GM12878 (cell line): ENCODE measurements at places on chromosomes 2 and 18. TPM values are rescaled to one million over a fixed set of nuclear protein-coding genes. Genes with fewer than 3 reads are reported as not detected.
A peak's percentile ranks its signal among the peaks of the same experiment; 100 is the strongest.

GRCh38 chr2:228771774-228772173 is 499.3 kb downstream of the PID1 start:
- no peak overlapping the region for H3K27ac ChIP-seq
- no peaks in the 10 kb centered on the region for H3K27me3 ChIP-seq
- H3K36me3 ChIP-seq: no peaks in the 10 kb centered on the region
- H3K4me1 ChIP-seq: no peaks in the 10 kb centered on the region
- H3K4me3 ChIP-seq: no peak overlapping the region

The ZFP36L2 gene
- 58.0 and 64.9 TPM in 2 replicates for total RNA-seq

GRCh38 chr2:233544200-233544610 is 22.4 kb downstream of the USP40 start:
- H3K36me3 ChIP-seq: peaks cover 3% of the 10 kb centered on the region
- no peak overlapping the region for H3K4me3 ChIP-seq
- no peak for DNase-seq
- H3K4me1 ChIP-seq: no peaks in the 10 kb centered on the region
- no peak overlapping the region for H3K27ac ChIP-seq

DNA sequence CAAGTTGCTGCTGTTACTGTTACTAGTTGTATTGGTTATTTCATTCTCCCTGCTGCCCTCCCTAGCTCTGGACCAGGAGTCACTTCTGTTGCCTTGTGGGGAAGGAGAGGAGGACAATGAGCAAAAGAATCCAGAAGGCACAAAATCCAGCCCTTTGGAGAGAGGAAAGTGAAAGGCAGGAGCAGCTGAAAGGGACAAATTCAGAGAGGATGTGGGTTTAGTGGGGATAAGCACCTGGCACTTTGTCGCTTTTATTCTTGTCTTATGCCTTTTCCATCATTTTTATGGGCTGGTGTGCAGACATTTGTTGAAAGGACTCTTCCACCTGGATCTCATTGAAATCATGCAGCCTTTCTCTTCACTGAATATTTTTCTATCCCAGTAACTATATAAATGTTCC is 24.3 kb upstream of the LTBP1 start:
- H3K4me3 ChIP-seq: no peak overlapping the region
- H3K4me1 ChIP-seq: no peaks in the 10 kb centered on the region
- no peaks in the 10 kb centered on the region for H3K36me3 ChIP-seq

The GPAT2 gene
- total RNA-seq: not detected in 2 replicates

DNA sequence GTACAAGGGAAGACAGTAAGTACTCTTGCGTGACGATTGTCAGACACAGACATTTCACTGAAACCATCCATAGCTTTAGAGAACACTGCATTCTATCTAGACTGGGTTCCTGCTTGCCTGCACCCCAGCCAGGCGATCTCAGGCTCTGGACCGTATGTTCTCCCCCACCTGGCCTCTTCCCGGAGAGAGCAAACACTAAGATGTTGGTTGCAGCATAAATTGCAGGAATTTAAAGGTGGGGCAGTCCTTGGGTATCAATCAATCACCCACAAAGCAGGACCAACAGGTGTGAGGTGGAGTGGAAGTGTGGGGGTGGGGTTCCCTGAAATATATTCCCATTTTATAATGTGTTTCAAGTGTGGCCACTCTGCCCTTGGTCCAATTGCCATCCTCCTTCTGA is 103.6 kb upstream of the TGFA start:
- no peaks in the 10 kb centered on the region for H3K36me3 ChIP-seq
- DNase-seq: no peak
- no peaks in the 10 kb centered on the region for H3K4me1 ChIP-seq

DNA sequence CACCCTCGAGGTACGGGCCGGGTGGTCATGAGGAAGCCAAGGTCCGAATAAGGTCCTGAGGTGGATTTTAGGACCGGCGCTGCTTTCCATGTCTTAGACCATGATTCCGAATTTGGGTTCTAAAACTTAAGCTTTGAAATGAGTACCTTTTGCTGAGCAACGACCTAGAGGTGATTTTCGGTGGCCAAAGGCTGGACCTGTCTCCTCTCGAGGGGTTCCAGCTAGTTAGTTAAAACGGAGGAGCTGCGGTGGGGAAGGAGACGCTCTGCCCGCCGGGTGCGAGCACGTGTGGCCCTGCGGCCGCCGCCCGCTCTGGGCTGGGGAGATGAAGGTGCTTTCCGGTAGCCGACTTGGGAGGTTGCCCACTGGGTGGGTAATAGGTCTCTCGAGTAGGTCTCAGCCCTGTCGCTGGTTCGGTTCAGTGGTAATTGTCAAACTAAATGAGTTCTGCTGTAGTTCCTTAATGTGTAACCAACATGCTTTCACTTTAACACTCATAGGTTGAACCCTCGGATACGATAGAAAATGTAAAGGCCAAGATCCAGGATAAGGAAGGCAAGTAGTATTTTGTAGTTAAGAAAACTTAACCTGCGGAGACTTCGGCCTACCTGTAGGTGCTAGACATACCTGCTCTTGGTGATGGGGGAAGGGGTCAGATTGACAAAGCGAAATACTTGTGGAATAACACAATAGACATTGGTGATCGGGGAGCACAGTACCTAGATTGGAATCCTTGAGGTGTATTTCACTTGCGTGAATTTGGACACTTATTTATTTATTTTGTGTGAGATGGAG is 572 bp downstream of the RPS27A start:
- H3K27ac ChIP-seq: peak overlapping the region; percentile 98
- peak overlapping the region; percentile 93 for H3K4me3 ChIP-seq
- H3K4me1 ChIP-seq: peaks cover 3% of the 10 kb centered on the region; the same call in 1 of the 2 replicates
- no peaks in the 10 kb centered on the region for H3K27me3 ChIP-seq

DNA sequence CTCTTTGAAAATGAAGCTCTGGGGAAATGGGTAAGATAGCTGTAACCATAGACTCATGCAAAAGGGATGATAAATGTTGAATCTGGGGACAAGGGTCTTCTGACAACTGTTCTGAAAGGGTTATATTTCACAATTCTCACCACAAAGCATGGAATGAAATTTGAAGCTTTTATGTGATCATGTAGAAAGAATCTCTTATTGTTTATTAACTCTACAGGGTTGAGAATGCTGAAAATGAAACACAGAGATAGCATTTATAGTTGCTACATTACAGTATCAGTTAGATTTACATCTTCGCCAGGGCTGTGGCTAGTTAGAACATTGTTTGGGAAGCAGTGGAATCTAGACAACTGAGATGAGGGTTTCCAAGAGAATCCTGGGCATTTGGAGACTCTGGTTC is 97.4 kb upstream of the LHCGR start:
- H3K4me1 ChIP-seq: no peaks in the 10 kb centered on the region
- H3K27ac ChIP-seq: no peak overlapping the region
- DNase-seq: no peak
- no peaks in the 10 kb centered on the region for H3K36me3 ChIP-seq
- H3K27me3 ChIP-seq: peaks cover 3% of the 10 kb centered on the region; the same call in 1 of the 2 replicates

GRCh38 chr2:189900726-189901125 is 116.5 kb downstream of the PMS1 start:
- no peaks in the 10 kb centered on the region for H3K36me3 ChIP-seq
- no peaks in the 10 kb centered on the region for H3K27me3 ChIP-seq
- no peak overlapping the region for H3K4me3 ChIP-seq
- no peak overlapping the region for H3K27ac ChIP-seq
- no peak for DNase-seq

The LONRF2 gene
- 0.03 and 0.08 TPM in 2 replicates for total RNA-seq

- no peaks in the 10 kb centered on the region for H3K36me3 ChIP-seq
- DNase-seq: no peak
- no peak overlapping the region for H3K27ac ChIP-seq
Measured at GRCh38 chr18:50982086-50982801, 14.4 kb downstream of the ELAC1 start.

- no peaks in the 10 kb centered on the region for H3K27me3 ChIP-seq
- no peak overlapping the region for H3K27ac ChIP-seq
- H3K4me1 ChIP-seq: no peaks in the 10 kb centered on the region
- H3K4me3 ChIP-seq: no peak overlapping the region
Measured at GRCh38 chr18:73646772-73647171, 500.9 kb downstream of the FBXO15 start.

DNA sequence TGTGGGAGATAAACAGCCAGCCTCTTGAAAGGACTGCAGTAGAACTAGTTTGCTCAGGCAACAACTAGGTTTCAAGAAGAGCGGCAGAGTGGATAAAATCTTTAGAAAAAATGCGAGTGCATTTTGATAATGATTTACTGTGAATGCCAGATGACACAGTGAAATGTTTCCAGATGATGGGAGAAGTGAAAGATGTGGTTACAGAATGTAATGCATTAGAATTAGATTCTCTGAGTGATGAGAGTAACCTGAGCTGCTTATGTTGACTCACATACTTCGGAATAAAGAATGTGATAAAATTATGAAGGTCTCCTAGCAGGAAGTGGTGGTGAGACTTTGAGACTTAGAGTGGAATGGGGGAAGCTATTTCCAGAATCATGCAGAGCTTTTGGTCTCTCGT is 184.3 kb downstream of the GULP1 start:
- no peak for DNase-seq
- H3K4me1 ChIP-seq: no peaks in the 10 kb centered on the region
- no peak overlapping the region for H3K27ac ChIP-seq
- H3K36me3 ChIP-seq: no peaks in the 10 kb centered on the region
- H3K27me3 ChIP-seq: no peaks in the 10 kb centered on the region

DNA sequence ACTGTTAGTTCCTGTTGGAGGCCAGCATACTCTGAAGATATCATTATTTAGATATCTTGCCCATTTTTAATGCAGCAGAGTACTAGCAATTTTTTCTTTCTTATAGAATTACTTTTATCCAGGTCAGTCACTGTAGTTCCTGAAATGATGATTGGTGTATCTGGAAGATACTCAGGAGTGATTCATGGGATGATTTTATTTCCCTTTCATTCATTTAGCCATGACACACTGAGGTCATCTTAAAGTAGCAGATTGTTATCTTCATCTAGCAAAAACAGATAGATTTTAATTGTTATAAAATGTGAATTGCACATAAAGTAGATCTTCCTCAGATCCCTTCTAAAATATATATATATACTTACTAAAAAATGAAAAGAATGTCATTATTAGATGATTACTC is 109.1 kb downstream of the PIK3C3 start:
- H3K27me3 ChIP-seq: no peaks in the 10 kb centered on the region
- no peak for DNase-seq
- H3K4me3 ChIP-seq: no peak overlapping the region
- peaks cover 9% of the 10 kb centered on the region; the same call in 1 of the 2 replicates for H3K36me3 ChIP-seq
- H3K27ac ChIP-seq: no peak overlapping the region

DNA sequence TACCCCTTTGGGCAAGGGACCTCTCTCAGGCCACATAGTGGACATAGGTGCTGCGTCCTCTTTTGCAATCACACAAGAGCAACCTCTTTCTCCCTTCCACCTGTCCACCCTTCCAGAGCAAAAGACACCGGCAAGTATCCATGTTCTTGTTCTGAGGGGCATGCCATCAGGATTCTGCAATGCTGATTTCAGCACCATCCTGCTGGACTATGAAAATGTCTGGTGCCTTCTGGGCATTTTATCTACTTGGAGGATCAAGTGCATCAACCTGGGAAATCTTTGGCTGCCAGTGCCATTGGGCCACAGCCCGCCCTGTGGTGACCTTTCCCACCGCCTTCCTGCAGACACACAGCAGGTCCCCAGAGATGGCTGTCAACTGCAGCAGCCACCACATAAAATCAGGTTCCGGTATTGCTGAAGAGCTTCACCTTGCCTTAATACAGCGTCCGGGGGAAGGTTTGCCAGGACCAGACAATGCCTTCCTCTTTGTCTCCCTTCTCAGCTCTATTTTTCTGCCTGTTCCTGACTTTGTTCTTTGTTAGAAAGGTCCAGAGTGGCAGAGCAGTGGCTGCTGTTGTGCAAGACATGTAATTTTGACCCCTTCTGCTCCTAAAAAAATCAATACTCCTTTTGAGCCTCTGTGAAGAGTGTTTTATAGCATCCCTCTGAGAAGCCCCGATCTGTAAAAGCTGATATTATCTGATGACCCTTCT is 18.5 kb upstream of the BOD1L2 start:
- no peaks in the 10 kb centered on the region; the same call in 1 of the 2 replicates for H3K27me3 ChIP-seq
- no peak overlapping the region for H3K27ac ChIP-seq
- H3K4me3 ChIP-seq: no peak overlapping the region
- no peak for DNase-seq

The SIX3 gene
- 0.21 and 0.26 TPM in 2 replicates for total RNA-seq

DNA sequence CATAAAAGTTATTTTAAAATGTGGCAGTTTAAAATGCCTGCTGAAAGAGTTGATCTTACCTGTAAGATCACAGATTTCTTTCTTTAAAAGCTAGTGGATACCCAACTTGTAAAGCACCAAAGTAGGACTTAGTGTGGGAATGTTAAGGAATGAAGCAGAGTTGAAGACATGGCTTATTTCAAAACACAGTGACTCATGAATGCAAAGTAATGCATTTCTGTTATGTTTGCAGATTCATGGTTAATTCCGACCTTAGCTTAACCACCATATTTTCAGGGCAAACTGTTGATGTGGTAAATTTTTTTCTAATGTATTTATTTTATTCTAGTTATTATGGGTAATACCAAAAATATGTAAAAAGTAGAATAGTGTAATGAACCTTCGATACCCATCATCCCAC is 206.8 kb upstream of the FOSL2 start:
- no peak overlapping the region for H3K4me3 ChIP-seq
- no peaks in the 10 kb centered on the region for H3K27me3 ChIP-seq
- H3K36me3 ChIP-seq: no peaks in the 10 kb centered on the region
- no peak overlapping the region for H3K27ac ChIP-seq

The TANC1 gene
- total RNA-seq: 0.48 and 0.59 TPM in 2 replicates

DNA sequence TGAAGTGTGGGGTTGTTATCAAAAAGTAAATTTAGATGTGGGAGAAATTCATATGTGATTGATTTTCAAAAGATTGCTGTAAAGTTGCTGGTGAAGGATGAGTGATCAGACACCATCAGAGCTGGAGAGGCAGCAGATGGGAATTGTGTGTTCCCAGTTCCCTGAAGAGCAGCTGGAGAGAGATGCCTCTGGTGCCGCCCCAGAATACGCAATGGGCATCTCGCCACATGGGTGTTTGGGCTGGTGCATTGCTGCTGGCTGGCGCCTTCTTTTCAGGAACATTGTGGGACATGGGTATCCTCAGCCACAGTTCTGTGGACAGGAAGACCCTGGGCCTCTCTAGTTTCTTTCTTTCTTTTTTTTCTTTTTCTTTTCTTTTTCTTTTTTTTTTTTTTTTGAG is 11.9 kb downstream of the ATG4B start:
- no peaks in the 10 kb centered on the region for H3K27me3 ChIP-seq
- H3K27ac ChIP-seq: no peak overlapping the region
- DNase-seq: no peak
- H3K4me3 ChIP-seq: no peak overlapping the region
- H3K36me3 ChIP-seq: peaks cover 13% of the 10 kb centered on the region

DNA sequence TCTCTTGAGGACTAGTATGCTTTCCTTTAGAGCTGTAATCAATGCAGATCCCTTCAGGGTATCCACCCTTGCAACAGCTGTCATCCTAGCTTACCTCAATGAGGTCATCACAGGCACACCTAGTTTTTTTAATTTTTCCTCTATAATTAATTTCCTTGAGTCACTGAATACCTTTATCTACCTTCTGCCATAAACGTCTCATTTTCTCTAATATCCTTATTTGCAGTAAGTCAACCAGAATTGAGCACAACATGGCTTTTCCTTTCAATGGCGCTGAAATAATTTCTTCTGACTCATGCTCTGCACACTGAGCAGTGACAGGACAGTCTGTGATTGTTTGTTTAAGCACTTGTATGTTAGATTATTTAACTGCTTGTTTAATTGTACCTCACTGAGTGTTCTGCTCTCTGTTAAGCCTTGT is 49.4 kb downstream of the ETAA1 start:
- H3K27me3 ChIP-seq: no peaks in the 10 kb centered on the region
- no peaks in the 10 kb centered on the region for H3K4me1 ChIP-seq
- H3K36me3 ChIP-seq: no peaks in the 10 kb centered on the region
- H3K27ac ChIP-seq: no peak overlapping the region
- DNase-seq: no peak
